ENCODE measurements at places on chromosomes 11 and 22.

GRCh38 chr11:36657610-36658267, 59.7 kb upstream of the RAG2 start:
- no peak for DNase-seq

- DNase-seq: no peak
Observed at GRCh38 chr11:68215524-68216170, 2.6 kb upstream of the KMT5B start.

DNA sequence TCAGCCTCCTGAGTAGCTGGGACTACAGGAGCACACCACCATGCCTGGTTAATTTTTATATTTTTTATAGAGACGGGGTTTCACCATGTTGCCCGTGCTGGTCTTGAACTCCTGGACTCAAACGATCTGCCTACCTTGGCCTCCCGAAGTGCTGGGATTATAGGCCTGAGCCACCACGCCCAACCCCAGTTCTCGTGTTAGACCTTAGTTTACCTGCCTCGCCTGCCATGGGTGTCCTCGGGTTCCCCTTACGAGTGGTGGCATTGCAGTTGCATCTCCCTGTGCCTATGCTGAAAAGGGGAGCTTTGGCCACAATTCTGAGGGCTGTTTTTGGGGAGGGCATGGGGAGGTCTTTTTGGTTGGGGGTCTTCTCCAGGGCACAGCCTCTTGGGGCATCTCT, 18.8 kb downstream of the TBC1D22A start:
- DNase-seq: no peak

DNA sequence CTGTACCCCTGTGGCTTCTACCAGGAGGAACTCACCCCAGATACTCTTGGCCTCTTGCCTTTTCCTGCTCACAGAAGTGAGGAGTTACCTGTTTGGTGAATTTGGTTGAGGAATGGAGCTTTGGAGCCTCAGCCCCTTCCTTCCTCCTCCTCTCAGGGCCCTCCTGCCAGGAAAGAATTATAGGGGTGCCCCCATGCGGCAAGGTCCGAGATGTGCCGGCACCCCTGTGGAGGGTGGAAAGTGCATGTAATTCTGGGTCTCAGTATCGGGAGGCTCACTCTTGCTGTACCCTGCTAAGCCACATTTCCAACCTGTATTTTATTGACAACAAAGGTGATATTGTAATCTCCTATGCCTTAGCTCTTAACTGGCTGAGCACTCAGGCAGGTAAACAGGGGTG, 13.7 kb upstream of the IGSF22 start:
- no peak for DNase-seq

- DNase-seq: no peak
Observed at GRCh38 chr11:13229711-13230318, 47.8 kb upstream of the BMAL1 start.

- no peak for DNase-seq
Observed at GRCh38 chr11:10388101-10388500, 67.0 kb upstream of the AMPD3 start.

- DNase-seq: no peak
Observed at GRCh38 chr22:48950151-48950915, 877.3 kb downstream of the BRD1 start.

GRCh38 chr22:37661160-37661924, 2.8 kb downstream of the PDXP start:
- no peak for DNase-seq

Measured in AG09309 (cell line).